ENCODE measurements at places on chromosomes 13 and 19.

DNA sequence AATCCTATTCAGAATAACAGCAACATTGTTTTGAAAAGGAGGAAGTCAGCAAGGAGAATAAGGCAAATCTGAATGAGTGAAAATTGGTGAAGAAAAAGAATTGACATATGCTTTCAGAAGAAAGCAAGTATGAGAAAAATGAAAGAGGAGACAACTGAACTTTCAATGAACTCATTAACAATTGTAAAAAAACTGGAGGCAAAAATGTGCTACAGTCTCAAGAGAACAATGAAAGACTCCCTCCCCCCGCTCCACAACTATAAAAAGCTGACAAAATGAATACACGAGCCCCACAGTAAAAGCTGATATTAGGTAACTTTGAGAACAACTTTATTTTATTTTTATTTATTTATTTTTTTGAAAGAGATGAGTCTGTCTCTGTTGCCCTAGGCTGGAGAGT is 373.1 kb downstream of the DIAPH3 start:
- no peak for DNase-seq

DNA sequence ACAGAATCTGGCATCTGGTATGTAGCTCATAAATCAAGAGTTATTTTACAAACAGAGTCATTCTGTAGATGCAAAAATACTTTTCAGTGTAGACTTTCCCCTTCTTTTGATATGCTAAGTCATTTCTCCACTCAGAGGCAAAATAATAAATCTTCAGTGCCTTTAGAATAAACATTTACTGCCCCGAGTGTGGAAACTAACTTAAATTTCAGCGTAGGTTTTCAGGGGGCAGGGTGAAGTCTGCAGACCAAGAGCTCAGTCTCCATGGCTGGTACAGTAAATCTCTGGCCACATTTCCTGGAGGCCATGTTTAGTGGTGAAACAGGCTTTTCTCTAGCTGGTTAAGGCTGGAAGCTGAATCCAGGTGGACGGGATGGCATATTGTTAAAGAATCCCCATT is 13.1 kb upstream of the ADPRHL1 start:
- DNase-seq: no peak

- no peak for DNase-seq
Observed at GRCh38 chr19:28710278-28710677, 502.7 kb downstream of the UQCRFS1 start.

- DNase-seq: no peak
Observed at GRCh38 chr13:33402975-33403374, 117.4 kb upstream of the STARD13 start.

GRCh38 chr13:42049454-42049813 is 986 bp downstream of the DGKH start:
- DNase-seq: no peak

DNA sequence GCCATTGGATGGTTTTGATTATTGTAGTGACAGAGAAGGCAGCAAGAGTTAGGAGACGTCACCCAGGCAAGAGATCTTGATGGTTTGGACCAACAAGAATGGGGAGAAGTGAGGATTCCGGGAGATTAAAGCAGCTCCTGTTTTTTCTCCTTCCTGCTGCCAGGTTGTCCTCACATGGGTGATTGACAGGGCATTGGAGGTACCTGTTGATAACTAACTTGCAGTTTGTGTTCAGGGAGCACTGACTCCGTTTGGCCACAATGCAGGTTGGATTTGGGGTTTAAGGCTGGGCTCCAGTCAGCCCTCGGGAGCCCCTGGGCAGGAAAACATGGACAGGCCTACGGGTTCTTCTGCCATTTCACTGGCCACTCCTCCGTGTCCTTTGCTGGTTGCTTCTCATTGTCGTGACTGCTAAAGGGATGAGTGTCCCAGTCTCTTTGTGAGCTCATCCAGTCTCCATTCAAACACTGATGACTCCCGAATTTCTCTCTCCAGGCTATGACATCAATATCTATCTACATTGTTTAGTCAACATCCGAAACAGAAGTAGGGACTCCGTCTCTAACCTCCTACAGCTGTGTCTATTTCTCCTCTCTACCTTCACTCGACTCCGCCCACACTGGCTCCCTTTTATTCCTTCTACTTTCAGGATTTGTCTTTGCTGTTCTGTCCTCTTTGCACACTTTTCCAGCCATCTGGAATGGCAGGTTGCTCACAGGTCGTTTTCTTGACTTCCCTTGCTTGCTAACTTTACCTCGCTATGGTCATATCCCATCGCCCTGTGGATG is 1.3 kb upstream of the PTOV1 start:
- DNase-seq: no peak

GRCh38 chr13:64992314-64992713 is 2237.8 kb downstream of the PCDH9 start:
- no peak for DNase-seq

DNA sequence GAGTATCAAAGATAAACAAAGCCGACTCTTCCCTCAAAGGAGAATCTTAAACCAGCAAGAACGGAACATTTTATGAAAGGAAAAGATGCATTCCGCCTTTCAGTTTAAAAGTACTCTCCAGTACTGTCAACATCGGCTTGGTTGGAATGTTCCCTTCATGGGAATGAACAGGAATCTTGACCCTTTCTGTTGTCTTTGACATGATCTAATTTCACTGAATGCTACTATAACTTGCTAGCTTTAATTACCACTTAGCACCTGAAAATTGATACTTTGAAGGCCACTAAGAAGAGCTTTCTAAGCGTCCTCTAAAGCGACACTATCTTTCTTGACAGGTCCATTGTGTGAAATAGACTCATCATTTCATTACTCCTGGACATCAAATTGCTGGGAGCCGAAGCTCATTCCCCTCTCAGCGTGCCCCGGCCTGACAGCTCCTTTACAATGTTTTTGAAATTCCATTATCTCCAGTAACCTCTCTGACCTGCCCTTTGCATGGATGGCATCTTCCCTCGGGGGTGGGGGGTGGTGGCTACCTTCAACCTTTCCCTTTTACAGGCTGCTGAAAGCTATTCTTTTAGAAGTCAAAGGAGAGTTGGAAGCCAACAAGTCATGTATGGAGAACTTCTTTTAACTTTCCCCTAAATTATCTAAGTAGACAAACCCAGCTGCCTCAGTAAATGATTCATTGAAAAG is 67.9 kb downstream of the EFNB2 start:
- no peak for DNase-seq

- DNase-seq: no peak
Observed at GRCh38 chr13:30936971-30937370, 4.5 kb downstream of the TEX26 start.
